ENCODE measurements at places on chromosomes 7 and 10.

GRCh38 chr7:79420464-79420863 lies 33.0 kb downstream of the MAGI2 start:
- DNase-seq, result peak; percentile 73

DNA sequence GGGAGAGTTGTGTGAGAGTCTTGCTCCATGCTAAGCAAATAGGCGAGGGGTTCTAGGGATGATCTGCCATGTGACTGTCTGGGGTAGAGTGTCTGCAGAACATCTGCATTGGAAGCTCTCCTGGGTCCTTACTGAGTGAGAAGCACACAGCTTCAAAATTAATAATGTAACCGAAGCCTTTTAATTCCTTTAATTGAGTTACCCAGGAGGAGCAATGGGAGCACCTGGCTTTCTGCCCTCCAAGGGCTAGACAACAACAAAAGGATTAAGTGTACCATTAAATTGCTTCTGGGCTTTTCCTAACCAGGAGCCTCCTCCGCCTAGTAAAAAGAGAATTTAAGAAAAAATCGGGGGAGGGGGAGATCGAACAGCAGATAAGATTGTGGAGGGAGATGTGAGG lies 102.0 kb upstream of the TBX20 start:
- no peak for DNase-seq

GRCh38 chr10:69179089-69179742 lies 818 bp upstream of the SUPV3L1 start:
- no peak for DNase-seq

GRCh38 chr10:7258948-7259523 lies 151.8 kb downstream of the SFMBT2 start:
- peak; percentile 78 for DNase-seq

DNA sequence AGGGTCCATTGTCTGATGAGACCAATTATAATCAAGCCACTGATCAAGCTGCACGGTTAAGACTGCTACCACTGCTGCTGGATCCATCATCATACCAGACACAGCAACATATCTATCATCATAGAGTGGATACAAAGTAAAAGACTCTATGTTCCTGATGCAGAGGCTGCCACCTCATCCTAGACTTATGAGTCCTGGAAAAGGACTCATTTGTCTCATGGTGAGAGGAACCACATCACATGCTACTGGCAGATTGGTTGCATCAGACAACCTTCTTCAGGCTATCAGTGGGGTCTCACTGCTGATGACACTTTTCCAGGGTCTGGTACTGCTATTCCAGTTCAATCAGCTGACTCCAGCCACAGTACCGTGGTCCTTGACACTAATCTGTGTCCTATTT lies 79.0 kb downstream of the ABI1 start:
- peak; percentile 16 for DNase-seq

GRCh38 chr10:114990991-114991390 lies 53.0 kb downstream of the TRUB1 start:
- no peak for DNase-seq

- no peak for DNase-seq
These were observed 565 bp downstream of the ATP5MK start for GRCh38 chr10:103395754-103396066.

GRCh38 chr10:44180321-44181168 lies 204.4 kb downstream of the CXCL12 start:
- peak; percentile 86 for DNase-seq

GRCh38 chr7:70134029-70134770 lies 535.9 kb downstream of the AUTS2 start:
- peak; percentile 54 for DNase-seq

GRCh38 chr10:115044891-115045290 lies 48.3 kb upstream of the ATRNL1 start:
- DNase-seq, result no peak

GRCh38 chr7:48252995-48253394 lies 81.7 kb downstream of the ABCA13 start:
- no peak for DNase-seq

DNA sequence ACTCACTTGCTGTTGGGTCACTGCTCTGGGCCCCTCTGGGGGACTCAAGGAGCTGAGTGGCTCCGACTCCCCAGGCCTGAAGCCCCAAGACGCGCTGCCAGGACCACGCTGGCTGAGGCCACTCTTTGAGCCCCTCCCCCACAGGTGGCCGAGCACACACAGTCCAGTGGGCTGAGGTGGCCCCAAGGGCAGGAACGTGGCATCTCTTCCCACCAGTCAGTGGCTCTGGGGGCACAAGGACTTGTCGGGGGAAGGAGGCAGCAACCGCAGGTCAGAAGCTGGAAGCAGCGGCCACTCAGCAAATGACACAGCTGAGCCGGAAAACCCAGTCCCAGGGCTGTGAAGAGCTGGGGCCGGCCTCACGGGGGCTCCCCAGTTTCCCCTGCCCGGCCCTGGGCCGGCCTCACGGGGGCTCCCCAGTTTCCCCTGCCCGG lies 24.1 kb downstream of the GRIFIN start:
- DNase-seq, result peak; percentile 57
